A549 treated with dexamethasone at 1 μM for 4 hours (cell line): ENCODE measurements at places on chromosomes 7 and 10. TPM values are rescaled to one million over a fixed set of nuclear protein-coding genes. Genes with fewer than 3 reads are reported as not detected.

TAS2R41 gene
- not detected in 5 replicates for total RNA-seq

SLC16A12 gene
- 0.45 to 2.0 TPM (median 1.5 TPM) in 5 replicates for total RNA-seq

GSTO2 gene
- 1.7 to 2.4 TPM (median 1.9 TPM) in 5 replicates for total RNA-seq

TMUB1 gene
- 31.3 to 61.4 TPM (median 56.8 TPM) in 5 replicates for total RNA-seq

TFEC gene
- total RNA-seq, result 0.08 to 0.21 TPM (median 0.14 TPM) in 5 replicates
